ENCODE measurements at places on chromosomes 1 and 21.
A peak's percentile ranks its signal among the peaks of the same experiment; 100 is the strongest.

GRCh38 chr1:23149114-23149513 is 19.5 kb downstream of the LUZP1 start:
- DNase-seq: no peak
- H3K27me3 ChIP-seq: no peaks in the 10 kb centered on the region
- no peak overlapping the region for H3K4me3 ChIP-seq

DNA sequence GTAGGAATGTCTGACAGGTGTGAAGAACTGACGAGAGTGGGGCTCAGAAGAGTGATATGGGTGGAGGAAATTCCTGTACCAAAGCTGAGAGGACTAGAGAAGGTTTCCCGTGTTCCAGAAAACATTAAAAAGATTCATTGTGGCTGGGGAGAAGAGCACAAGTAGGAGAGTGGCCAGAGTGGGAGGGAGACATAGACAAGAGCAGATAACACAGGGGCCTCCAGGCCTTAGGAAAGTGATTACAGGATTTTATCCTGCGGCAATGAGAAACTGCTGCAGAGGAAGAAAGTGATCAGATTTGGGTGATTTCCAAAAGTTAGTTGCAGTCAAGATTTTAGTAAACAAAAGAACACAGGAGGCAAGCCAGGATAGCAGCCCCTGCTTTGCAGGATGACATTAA is 7.9 kb downstream of the C8B start:
- DNase-seq: no peak
- no peaks in the 10 kb centered on the region for H3K36me3 ChIP-seq
- H3K4me1 ChIP-seq: no peaks in the 10 kb centered on the region
- no peak overlapping the region for H3K27ac ChIP-seq
- no peak overlapping the region for H3K4me3 ChIP-seq
- H3K27me3 ChIP-seq: peaks cover 7% of the 10 kb centered on the region

GRCh38 chr1:225451340-225451739 is 23.5 kb upstream of the LBR start:
- H3K36me3 ChIP-seq: no peaks in the 10 kb centered on the region
- no peaks in the 10 kb centered on the region for H3K27me3 ChIP-seq
- H3K4me3 ChIP-seq: no peak overlapping the region
- DNase-seq: no peak
- peaks cover 35% of the 10 kb centered on the region for H3K4me1 ChIP-seq
- no peak overlapping the region for H3K27ac ChIP-seq

DNA sequence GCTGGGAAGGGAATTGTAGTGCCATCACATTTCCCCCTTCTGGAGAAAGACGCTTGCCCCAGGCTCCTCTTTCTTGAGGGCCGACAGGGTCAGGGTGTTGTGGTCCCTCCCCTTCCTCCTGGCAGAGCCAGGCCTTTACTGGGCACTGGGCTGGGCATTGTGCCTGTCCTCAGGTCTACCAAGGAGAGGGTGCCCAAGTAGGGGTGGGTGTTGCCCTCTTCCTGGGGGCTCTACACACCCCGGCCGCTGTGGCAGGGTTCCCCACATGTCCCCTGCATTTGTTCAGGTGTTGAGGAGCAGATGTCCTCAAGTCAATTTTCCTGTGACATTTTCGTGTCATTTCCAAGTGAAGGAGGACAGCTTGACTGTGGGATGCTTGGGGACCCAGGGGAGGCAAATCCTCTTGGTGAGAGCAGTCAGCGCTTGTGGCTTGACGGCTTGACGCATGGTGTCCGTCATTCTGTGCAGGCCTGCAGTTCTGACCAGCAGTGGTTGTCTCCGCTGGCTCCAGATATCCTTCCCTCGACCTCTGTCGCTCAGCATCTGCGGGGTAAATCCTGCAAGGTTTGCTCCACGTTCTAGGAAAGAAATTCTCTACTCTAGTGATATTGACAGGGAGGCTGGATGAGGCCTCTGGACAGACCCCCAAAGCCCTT is 181.9 kb upstream of the VAMP3 start:
- H3K4me3 ChIP-seq: no peak overlapping the region
- H3K36me3 ChIP-seq: no peaks in the 10 kb centered on the region
- H3K4me1 ChIP-seq: no peaks in the 10 kb centered on the region
- H3K27me3 ChIP-seq: no peaks in the 10 kb centered on the region
- DNase-seq: no peak

DNA sequence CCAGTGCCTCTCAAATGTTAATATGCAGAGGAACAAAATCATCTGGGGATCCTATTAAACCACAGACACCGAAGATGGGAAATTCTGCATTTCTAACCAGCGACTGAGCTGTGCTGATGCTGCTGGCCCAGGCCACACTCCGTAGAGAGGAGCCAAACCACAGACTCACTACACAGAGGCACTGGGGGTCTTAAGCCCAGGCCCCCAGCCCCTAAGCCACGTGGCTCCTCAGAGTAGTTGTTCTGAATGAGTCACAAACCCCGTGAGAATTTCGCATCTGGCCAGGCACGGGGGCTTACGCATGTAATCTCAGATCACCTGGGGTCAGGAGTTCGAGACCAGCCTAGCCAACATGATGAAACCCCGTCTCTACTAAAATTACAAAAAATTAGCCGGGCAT is 2.8 kb upstream of the CELA2A start:
- peaks cover 10% of the 10 kb centered on the region for H3K27me3 ChIP-seq
- H3K4me1 ChIP-seq: no peaks in the 10 kb centered on the region
- DNase-seq: no peak
- H3K36me3 ChIP-seq: no peaks in the 10 kb centered on the region
- H3K27ac ChIP-seq: no peak overlapping the region

- no peak for DNase-seq
- no peaks in the 10 kb centered on the region for H3K4me1 ChIP-seq
- H3K36me3 ChIP-seq: no peaks in the 10 kb centered on the region
- no peaks in the 10 kb centered on the region for H3K27me3 ChIP-seq
- H3K27ac ChIP-seq: no peak overlapping the region
- no peak overlapping the region for H3K4me3 ChIP-seq
Observed at GRCh38 chr1:58211869-58212268, 334.7 kb downstream of the OMA1 start.

GRCh38 chr21:14541841-14542490 is 4.1 kb downstream of the SAMSN1 start:
- peak overlapping the region; percentile 95 for H3K27ac ChIP-seq
- no peak for DNase-seq
- H3K4me1 ChIP-seq: peaks cover 48% of the 10 kb centered on the region
- no peaks in the 10 kb centered on the region for H3K27me3 ChIP-seq

GRCh38 chr1:169155675-169156074 is 49.2 kb downstream of the ATP1B1 start:
- no peak for DNase-seq
- no peak overlapping the region for H3K4me3 ChIP-seq
- no peaks in the 10 kb centered on the region for H3K27me3 ChIP-seq
- H3K4me1 ChIP-seq: no peaks in the 10 kb centered on the region

DNA sequence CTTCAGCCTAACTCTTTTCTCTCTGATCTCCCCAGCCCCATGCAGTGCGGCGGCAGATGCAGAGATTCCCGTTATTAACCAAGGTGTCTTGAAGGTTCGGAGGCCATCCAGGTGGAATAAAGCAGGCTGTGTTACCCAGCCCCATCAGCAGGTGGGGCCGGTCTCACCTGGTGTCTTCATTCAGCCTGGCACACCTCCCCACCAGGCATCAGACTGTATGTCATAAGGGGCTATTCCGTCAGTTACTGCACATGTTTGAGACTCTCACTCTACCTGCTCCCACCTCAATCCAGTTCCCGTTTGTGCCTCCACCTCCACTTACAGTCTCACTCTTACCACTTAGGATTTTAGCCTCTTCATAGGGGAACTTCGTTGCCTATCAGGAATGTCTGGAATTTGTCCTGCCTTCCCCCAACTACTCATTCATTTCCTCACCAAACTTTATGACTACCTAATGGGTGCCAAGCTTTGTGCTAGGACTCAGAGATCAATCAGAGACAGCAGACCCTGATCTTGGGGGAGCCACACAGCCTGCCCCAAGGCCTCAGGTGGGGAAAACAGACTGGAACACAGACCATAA is 170.2 kb downstream of the PLPP3 start:
- no peak overlapping the region for H3K4me3 ChIP-seq
- H3K4me1 ChIP-seq: no peaks in the 10 kb centered on the region
- H3K27ac ChIP-seq: peak overlapping the region; percentile 1
- no peaks in the 10 kb centered on the region for H3K27me3 ChIP-seq
- no peaks in the 10 kb centered on the region for H3K36me3 ChIP-seq

- no peak overlapping the region for H3K27ac ChIP-seq
- no peaks in the 10 kb centered on the region for H3K27me3 ChIP-seq
- no peaks in the 10 kb centered on the region for H3K4me1 ChIP-seq
- H3K4me3 ChIP-seq: no peak overlapping the region
Observed at GRCh38 chr1:208059409-208060001, 148.6 kb upstream of the CD34 start.

DNA sequence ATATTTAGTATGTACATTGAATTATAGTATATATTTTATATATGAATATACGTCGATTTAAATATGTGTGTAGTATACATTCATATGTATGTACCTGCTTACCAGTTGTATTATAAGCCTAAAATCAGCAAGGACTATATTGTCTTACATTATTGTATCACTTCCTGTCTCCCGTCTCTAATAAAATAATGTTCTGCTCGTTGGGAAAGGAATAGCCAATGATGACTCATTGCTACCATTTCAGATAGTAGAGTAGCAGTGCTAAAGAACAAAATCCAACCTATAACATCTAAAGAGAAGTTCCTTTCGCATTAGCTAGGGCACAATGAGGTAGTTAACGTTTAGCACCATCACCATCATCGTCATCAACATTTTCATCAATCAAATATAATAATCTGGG is 39.9 kb upstream of the SMYD2 start:
- H3K4me1 ChIP-seq: no peaks in the 10 kb centered on the region
- no peaks in the 10 kb centered on the region for H3K36me3 ChIP-seq
- no peak overlapping the region for H3K27ac ChIP-seq
- DNase-seq: no peak
- peaks cover 17% of the 10 kb centered on the region for H3K27me3 ChIP-seq

GRCh38 chr1:174999936-175000696 is at the start of gene CACYBP:
TSS of gene CACYBP (plus strand) at chr1:174999947. CDS start at chr1:175000181, 234 bp downstream.
- H3K4me1 ChIP-seq: peaks cover 45% of the 10 kb centered on the region
- no peak for DNase-seq
- H3K27ac ChIP-seq: peak within 1 kb of the TSS; percentile 93
- no peaks in the 10 kb centered on the region for H3K27me3 ChIP-seq
- peaks cover 45% of the 10 kb centered on the region for H3K36me3 ChIP-seq
- no peak within 1 kb of the TSS for H3K4me3 ChIP-seq

GRCh38 chr21:15400905-15401304 is 328.9 kb upstream of the USP25 start:
- no peak overlapping the region for H3K4me3 ChIP-seq
- H3K27ac ChIP-seq: no peak overlapping the region
- H3K4me1 ChIP-seq: no peaks in the 10 kb centered on the region
- H3K27me3 ChIP-seq: no peaks in the 10 kb centered on the region
- no peaks in the 10 kb centered on the region for H3K36me3 ChIP-seq
- no peak for DNase-seq

- peaks cover 3% of the 10 kb centered on the region for H3K36me3 ChIP-seq
- no peak overlapping the region for H3K27ac ChIP-seq
- H3K4me3 ChIP-seq: no peak overlapping the region
- no peaks in the 10 kb centered on the region for H3K4me1 ChIP-seq
- no peaks in the 10 kb centered on the region for H3K27me3 ChIP-seq
Observed at GRCh38 chr1:61348025-61348665, 265.8 kb downstream of the NFIA start.

- H3K27me3 ChIP-seq: peaks cover 72% of the 10 kb centered on the region
- DNase-seq: no peak
- peak overlapping the region; percentile 79 for H3K27ac ChIP-seq
- peaks cover 16% of the 10 kb centered on the region for H3K4me1 ChIP-seq
- peak overlapping the region; percentile 57 for H3K4me3 ChIP-seq
- peaks cover 1% of the 10 kb centered on the region for H3K36me3 ChIP-seq
Observed at GRCh38 chr1:38474738-38475623, 384.6 kb downstream of the RRAGC start.

DNA sequence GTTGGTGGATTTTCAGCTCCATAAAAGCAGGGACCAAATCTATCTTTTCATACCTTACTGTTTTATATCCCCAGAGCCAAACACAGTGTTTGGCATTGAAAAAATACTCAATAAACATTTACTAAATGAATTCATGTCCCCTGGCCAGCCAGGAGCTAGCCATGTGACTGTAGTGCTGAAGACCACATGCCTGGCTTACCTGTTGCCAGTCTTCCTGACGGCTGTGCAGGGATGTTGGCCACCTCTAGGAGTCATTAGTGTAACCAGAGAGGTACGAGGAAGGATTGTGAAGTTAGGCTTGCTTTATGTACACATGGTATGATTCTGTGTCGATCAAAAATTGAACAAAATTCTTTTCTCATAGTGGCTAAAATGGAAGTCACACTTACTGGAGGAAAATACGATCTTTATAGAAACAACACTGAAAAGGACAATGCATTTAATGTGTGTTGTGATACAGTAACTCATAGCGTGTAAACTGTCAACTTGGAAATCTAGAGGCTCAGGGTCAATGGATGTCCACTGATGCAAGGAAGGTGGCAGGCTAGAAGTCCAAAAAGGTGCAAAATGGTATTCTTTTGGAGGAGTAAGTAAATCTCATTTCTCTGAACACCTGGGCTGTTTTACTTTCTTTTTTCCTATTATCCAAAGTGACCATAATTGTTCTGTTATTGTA is 60.9 kb downstream of the FGGY start:
- H3K4me3 ChIP-seq: no peak overlapping the region
- H3K36me3 ChIP-seq: peaks cover 12% of the 10 kb centered on the region
- no peaks in the 10 kb centered on the region for H3K27me3 ChIP-seq
- H3K27ac ChIP-seq: no peak overlapping the region
- no peak for DNase-seq

DNA sequence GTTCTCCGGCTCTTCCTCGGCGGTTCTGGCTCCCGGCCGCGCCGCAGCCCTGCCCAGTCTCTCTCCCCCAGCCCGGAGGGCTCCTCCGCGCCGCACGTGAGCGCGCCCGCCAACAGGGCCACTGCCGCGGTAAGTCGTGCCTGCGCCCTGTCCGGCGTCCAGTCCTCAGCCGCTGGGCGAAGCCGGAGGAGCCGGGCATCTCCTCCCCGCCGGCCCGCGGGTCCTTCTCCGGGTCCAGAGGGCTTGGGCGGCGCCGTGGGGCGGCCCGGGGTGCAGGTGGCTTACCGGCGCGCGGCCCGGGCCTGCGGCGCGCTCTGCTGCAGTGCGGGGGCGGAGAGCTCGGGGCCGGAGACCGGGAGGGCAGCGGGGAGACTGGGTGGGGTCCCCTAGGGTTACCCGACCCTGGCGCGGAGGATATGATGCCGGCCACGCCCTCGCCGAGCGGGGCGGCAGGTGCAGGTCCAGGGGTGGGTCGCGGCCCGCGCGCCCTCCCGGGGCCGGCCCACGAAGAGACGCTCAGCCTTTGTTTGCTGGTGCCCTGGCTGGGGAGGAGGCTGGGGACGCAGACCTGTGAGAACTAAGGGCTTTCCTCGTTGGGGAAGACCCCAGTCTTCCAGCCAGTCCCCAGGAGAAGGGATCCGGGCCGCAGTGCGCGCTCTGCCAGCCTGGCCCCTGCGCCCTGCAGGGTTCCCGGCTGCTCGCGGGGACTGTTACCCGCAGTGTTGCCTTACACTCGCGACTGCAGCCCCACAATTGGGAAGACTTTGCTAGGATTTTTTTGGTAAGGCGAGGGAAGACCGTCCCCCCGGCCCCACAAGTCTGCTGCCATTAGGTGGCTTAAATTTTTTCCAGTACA is at the start of gene DOP1B:
Gene DOP1B (plus strand): TSS at position 10 of the 856 bp plus-strand sequence. CDS start 7,910 bp downstream, outside the sequence.
- H3K27me3 ChIP-seq: no peaks in the 10 kb centered on the region
- peaks cover 4% of the 10 kb centered on the region for H3K36me3 ChIP-seq
- H3K27ac ChIP-seq: no peak within 1 kb of the TSS
- H3K4me3 ChIP-seq: peak within 1 kb of the TSS; percentile 82
- peaks cover 17% of the 10 kb centered on the region for H3K4me1 ChIP-seq
- peak; percentile 55 for DNase-seq

GRCh38 chr1:25917996-25918395 is 11.8 kb upstream of the STMN1 start:
- peaks cover 24% of the 10 kb centered on the region for H3K4me1 ChIP-seq
- peak overlapping the region; percentile 49 for H3K27ac ChIP-seq
- H3K4me3 ChIP-seq: no peak overlapping the region
- H3K36me3 ChIP-seq: no peaks in the 10 kb centered on the region
- no peak for DNase-seq

Data from activated naive CD8-positive, alpha-beta T cell treated with anti-CD3 and anti-CD28 coated beads for 36 hours (primary cell).